ENCODE measurements at places on chromosomes 1 and 21. TPM values are rescaled to one million over a fixed set of nuclear protein-coding genes. Genes with fewer than 3 reads are reported as not detected.

Gene YOD1
- 12.3 TPM for total RNA-seq

Gene CHRNB2
- total RNA-seq, result 4.2 TPM

Gene OR2L2
- total RNA-seq, result 0.07 TPM

Gene CEP170
- total RNA-seq, result 21.6 TPM

Gene FAM110D
- total RNA-seq, result 0.38 TPM

Gene PDC
- total RNA-seq, result not detected

Gene SUSD4
- 7.0 TPM for total RNA-seq

Gene FAM177B
- 0.34 TPM for total RNA-seq
